ENCODE measurements at places on chromosomes 13 and 19.

DNA sequence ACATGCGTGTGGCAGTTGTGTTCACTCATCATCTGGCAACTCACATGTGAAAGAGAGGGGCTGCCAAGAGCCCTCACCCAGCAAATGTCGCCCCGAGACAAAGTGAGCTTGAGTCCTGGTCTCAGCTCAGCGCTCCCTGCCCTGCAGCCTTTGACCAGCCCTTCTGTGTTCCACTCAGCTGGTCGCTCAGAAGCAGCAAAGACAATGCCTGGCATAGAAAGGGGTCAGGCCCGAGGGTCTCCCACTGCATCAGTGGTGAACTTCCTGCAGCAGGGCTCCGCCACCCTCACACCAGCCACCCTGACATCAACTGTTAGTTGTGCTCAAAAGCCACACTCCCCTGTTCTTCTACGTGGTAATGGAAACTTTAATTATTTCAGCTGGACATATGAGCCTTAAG, 68.0 kb downstream of the SLC7A1 start:
- DNase-seq, result no peak

GRCh38 chr19:38190061-38190460, 34.0 kb downstream of the DPF1 start:
- no peak for DNase-seq

GRCh38 chr13:46631179-46631542, 78.2 kb downstream of the LRCH1 start:
- no peak for DNase-seq

- DNase-seq, result no peak
Observed at GRCh38 chr13:109666656-109667055, 119.7 kb downstream of the IRS2 start.

GRCh38 chr19:42440357-42441048, 2.2 kb downstream of the CXCL17 start:
- no peak for DNase-seq

GRCh38 chr19:16373532-16373931, 48.9 kb downstream of the KLF2 start:
- no peak for DNase-seq

GRCh38 chr13:113928685-113929627, 44.9 kb downstream of the C13orf46 start:
- peak; percentile 95 for DNase-seq

GRCh38 chr19:10085641-10086590, at the start of gene SHFL:
SHFL (plus strand) TSS chr19:10086317; CDS start chr19:10086428, 111 bp downstream.
- DNase-seq, result no peak

- peak; percentile 17 for DNase-seq
Observed at GRCh38 chr19:3818466-3818865, 32.3 kb upstream of the MATK start.

- DNase-seq, result no peak
Observed at GRCh38 chr13:112178769-112179168, 111.8 kb downstream of the SOX1 start.

GRCh38 chr13:52809310-52809769, 39.1 kb downstream of the PCDH8 start:
- peak; percentile 11 for DNase-seq

- DNase-seq, result no peak
Observed at GRCh38 chr19:16262618-16263017, 62.0 kb upstream of the KLF2 start.

GRCh38 chr13:93690139-93690538, 463.5 kb downstream of the GPC6 start:
- no peak for DNase-seq

DNA sequence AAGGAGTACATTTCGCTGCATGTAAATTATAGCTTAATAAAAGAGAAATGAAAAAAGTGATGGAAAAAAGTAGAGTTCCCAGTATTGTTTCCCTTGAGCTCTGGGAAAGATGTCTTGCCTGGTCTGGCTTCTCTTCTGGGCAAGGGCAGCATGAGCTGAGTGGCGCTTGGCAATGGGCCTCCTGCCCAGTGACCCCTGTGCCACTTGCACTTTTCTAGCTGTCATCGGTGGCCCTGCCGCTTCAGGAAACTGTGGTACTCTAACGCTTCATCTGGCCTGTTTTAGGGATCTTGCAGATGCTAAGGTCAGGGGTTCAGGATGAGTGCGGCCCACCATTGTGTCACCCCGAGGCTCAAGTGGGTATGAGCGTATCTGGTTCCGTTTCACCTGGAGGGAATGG, 161.4 kb downstream of the MTUS2 start:
- DNase-seq, result no peak

GRCh38 chr13:63700350-63700749, 2284.7 kb upstream of the PCDH20 start:
- DNase-seq, result no peak

GRCh38 chr19:43731846-43732245, 16.0 kb downstream of the IRGC start:
- DNase-seq, result no peak

GRCh38 chr19:3369337-3370213, 3.2 kb downstream of the NFIC start:
- DNase-seq, result no peak

DNA sequence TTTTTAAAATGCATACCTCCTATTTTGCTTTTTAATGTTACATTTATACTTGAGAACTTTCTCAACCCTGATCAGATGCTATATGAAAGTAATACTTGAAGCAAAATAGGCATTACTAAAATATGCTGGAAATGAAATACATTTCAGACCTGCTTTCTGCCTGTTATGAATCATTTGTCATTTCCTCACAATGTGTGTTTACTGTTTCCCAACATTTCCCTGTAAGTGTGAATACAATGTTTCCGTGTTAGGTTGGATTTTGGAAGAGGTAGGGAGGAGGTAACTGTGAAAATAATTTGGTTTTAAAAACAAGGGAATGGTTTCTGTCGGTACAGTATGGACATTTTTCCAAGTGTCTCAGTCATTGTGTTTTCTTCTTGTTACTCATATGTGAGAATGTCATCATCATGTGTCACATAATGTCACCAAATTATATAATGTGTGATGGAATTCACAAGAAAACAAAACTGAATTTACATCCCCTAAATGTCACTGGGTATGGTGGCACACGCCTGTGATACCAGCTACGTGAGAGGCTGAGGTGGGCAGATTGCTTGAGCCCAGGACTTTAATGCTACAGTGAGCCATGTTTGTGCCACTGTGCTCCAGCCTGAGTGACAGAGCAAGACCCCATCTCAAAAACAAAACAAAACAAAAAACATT, 43.0 kb downstream of the ZAR1L start:
- no peak for DNase-seq

DNA sequence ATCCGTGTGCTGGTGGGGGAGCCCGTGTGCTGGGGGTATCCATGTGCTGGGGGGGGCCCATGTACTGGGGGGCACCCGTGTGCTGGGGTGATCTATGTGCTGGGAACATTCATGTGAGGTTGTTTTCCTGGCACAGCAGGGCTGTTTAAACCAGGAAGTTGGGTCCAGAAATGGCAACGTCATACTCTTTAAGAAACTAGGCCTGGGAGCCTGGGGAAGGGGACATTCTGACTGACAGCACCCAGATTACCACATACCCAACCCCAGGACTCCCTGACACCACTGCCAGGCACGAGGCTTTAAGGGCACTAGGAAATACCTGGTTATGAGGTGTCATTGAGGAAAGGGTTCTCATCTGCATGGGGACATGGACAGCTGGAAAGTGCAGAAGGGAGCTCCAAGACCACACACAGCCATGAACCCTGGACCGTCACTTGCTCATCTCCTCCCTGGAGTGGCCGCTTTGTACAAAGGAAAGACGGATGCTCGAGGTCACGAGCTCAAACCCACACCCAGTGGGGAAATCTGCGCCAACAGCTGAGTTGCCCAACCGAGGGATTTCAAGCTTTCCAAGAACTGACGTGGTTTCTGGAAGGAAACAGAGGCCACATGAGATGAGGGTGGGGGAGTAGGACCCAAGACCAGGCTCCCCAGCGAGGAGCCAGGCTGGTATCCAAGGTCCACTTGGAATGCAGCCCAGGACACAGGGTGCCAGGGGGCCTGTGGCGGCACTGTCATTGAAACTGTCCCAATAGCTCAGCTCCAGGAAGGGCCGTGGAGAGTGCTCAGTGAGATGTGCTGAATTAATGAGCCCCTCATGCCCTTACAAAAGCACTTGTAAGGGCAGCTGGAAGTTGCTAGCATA, 40.9 kb downstream of the RAB20 start:
- peak; percentile 66 for DNase-seq

GRCh38 chr19:2246014-2246620, 3.0 kb upstream of the AMH start:
- DNase-seq, result no peak

DNA sequence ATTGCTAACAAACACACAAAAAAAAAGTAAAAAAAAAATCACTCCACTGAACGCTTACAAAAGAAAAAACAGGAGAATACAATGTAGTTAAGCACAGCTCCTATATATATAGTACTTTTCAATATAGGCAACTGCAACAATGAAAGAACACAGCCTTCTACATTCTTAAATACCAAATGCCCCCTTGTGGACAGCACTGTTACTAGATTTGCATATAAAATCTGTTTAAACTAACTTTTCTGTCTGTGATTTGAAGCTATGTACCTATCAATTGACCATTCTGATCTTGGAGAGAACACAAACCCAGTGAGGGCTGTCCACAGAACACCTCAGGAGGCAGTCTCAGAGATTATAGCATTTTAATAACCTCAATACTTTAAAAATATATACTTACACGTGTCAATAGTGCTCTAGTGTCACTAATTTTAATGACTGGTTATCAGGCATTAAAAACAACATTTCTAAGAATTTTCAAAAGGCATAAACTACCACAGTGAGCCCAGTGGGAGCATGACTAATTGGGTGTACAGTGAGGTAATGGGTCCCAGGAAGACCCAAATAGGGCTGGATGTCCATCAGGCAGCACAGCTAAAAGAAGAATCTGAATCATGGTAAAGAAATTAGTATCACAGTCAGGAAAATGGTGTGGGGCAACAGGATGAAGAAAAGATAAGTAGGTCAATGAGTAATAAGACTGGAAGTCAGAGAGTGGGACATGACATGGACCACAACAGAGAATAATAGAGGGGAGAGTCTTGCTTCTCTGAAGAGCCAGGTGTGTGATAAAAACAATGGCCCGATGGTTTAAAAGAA, 22.2 kb downstream of the CCDC169 start:
- peak; percentile 32 for DNase-seq

DNA sequence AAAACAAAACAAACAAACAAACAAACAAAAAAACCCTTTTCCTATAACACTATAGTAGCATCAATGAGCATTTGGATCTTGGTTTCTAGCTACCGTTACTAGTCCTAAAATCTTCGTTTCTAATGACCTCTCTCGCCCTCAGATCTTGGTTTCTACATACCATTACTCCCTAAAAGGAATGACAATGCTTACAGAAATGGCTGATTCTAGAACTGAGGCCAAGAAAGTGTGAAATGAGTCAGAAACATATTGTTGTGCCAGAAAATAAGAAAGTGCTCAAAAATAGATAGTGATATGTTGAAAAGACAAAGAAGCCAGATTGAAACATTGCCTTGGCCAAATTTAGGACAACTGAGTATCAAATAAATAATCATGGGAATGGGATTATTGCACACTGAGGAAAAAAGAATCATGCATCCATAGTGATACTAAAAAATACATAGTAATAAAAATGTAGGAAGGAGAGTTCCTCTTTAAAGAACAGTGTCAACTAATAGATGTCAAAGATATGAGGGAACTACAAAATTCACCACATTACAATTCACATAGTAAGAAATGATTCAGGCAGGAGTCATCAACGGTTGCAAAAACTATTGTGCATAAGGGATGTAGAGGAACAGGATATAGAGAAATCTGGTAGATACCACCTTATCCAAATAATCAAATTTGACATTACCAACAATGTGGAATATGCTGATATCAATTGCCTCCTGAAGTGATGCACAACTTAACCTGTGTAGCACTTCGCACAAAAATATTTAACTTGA, 386.6 kb downstream of the DIAPH3 start:
- peak; percentile 51 for DNase-seq

GRCh38 chr19:50244695-50245094, 41.3 kb downstream of the MYH14 start:
- no peak for DNase-seq

DNA sequence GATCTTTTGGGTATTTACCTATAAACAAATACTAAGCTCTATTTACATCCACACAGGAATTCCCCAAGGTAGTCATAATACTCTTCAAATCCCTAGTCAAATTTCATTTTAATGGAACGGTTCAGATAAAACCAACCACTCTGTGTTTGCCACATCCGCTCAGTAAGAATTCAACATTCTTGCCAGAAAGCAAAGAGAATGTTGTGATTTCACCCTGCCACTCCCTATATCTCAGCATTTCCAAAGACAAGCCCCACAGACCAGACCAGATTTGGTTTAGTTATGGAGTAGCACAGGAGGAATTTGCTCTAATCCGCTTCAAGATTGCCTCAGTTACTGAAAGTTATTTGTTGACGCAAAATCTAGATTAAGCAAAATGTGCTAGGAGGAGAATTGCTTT, 105.6 kb upstream of the SERP2 start:
- DNase-seq, result no peak

DNA sequence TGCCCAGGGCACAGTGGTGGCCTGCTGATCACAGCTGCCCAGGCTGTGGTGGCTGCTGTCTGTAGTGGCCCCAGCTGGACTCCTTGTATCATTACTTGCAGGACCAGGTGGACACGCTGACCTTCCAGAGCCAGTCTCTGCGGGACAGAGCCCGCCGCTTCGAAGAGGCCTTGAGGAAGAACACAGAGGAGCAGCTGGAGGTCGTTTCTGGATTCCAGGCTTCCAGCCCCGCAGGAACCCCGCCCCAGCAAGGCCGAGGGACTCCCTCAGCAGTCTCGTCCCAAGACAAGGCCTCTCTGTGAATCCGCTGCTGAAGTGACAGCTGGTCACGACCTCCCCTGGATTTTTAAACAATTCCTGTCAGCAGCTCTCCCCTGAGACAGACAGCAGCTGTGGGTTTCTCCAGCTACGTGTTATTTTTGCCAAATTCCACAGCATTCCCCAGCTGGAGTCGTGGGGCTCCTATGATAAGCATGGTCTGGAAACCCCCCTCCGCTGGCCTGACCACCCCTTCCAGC, 98.3 kb downstream of the SLC7A1 start:
- DNase-seq, result no peak

DNA sequence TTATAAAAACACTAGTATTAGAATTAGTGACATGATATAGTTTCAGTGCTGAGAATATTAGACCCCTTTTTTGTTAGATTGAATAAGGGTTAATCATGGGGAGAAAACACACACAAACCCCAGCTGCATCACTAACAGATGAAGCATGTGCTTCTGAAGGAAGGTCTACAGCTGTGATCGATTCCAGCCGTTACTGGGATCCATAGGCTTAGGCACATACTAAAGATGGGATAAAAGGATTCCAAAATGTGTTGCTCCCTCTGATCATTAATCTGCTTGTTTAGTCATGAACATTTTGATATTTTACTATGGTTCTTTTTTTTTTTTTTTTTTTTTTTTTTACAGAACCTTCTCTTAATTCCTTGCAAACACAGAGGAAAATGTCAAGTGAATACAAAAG, 1591.3 kb downstream of the EFNB2 start:
- no peak for DNase-seq

- DNase-seq, result no peak
Observed at GRCh38 chr13:37345391-37345790, 239.9 kb upstream of the CSNK1A1L start.

DNA sequence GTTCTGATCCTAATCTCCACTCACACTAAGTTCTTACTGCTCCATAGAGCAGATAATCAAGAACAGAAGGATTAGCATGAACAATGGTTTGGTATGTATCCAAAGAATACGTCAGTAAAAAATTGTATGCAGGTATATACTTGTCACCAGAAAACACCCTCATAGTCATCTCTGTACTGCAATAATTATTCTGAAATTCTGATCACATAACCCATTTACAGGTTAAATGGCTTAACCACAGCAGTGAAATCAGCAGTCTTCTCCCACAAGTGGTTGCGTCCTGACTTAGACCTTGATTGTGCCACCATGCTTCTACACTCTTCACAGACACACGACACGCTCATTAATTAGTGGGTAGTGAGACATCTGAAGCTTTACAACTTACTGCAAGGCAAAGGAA, 50.9 kb downstream of the LNX2 start:
- no peak for DNase-seq

Measured in GM04504 (cell line).